ENCODE measurements at places on chromosomes 1 and 21.

GRCh38 chr1:78536427-78536826, 45.7 kb downstream of the PTGFR start:
- no peak for DNase-seq

DNA sequence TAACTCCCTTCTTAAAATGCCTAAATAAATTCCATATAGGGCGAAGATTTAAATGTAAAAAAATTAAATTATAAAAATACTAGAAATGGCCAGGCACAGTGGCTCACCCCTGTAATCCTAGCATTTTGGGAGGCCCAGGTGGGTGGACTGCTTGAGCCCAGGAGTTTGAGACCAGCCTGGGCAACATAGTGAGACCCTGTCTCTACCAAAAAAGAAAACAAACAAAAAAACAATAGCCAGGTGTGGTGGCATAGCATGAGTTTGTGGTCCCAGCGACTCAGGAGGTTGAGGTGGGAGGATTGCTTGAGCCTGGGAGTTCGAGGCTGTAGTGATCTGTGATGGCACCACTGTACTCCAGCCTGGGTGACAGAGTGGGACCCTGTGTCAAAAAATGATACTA, 17.8 kb downstream of the SORT1 start:
- DNase-seq: no peak

DNA sequence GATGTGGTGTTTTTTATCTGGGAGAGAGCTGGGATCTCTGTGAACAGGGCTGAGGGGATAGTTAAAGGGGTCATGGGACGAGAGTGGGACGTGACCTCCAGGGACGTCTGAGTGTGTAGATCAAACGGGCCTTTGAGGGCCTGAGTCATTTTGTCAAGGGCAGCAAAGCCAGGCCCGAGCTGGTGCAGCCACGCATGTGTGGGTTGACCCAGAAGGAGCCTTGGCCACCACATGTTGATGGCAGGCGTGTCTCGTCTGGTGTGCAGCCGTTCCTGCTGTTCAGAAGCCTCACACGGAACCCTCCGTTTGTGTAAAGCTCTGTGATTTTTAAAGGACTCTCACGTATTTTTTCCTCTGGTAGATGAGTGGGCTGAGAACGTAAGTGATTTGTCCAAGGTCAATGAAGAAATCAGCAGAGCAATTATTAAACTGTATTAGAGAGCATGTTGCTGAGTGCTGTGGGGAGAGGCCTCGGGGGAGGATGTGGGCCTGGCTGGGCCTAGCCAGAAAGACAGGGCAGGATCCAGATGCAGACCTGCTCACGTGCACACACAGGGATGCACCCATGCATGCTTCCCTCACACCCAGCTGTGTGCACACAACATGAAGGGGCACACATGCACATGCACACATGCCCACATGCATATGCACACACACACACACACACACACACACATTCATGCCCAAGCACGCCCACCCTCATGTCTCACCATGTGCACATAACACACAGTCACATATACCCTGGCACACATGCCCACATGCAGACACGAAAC, 89.8 kb downstream of the AJAP1 start:
- no peak for DNase-seq

DNA sequence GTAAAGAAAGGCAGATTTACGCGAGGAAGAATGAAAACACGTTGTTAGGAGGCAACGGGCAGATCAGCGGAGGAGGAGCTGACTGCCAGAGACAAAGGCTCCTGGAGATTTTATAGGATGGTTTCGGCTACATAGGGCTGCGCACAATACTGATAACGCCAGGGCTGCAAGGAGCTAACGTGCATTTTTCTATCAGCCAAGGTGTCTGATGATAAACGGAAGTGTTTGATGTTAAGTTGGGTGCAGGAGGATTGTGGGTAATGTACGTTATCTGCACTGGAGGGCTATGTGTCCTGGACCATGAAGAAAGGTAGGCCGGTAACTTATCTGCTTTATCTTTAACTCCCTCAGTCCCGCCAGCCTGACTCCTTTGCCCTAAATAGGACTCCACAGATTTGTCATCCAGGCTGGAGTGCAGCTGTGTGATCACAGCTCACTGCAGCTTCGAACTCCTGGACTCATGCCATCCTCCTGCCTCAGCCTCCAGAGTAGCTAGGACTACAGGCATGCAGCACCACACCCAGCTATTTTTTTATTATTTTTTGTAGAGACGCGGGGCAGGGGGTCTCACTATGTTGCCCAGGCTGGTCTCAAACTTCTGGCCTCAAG, 29.6 kb downstream of the SETD4 start:
- no peak for DNase-seq

DNA sequence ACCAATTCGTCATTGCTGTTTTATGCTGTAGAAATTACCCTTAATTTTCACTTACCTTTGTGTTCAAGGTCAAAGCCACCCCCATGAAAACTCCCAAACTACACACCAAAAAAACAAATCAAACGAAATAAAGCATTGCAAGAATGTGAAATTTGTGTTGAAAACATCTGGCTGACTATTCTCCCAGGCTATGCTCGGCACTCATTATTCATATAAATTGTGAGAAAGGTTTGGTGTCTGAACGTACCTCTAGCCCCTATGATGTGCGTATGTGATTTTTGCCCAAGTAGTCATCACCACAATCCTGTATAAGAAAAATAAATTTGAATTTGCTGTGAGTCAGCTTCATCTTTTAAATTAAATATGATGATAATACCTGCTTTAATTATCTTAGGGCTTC, 34.9 kb downstream of the ADAMTS1 start:
- DNase-seq: no peak

Measured in NCI-H1417 (cell line).